ENCODE measurements at places on chromosomes 5 and 9. TPM values are rescaled to one million over a fixed set of nuclear protein-coding genes. Genes with fewer than 3 reads are reported as not detected.
A peak's percentile ranks its signal among the peaks of the same experiment; 100 is the strongest.

GRCh38 chr5:82622205-82622604 lies 344.1 kb upstream of the RPS23 start:
- no peak for DNase-seq

DNA sequence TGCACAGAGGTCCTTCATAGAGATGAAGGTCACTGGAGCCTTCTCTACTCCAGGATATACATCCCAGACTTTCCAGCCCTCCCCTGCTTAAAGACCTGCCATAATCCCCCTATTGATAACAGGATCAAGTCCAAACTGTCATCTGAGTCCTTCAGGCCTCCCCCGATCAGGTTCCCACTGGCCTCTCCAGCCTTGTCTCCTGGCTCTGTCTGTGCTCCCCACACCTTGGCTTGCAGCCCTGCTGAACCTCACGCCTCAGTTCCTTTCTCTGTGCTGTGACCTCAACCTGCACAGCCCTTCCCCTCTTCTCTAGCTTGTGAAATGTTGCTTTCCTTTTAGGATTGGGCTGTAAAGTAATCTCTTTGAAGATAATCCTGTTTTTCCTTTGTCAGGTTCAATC lies 2.5 kb upstream of the HRH2 start:
- DNase-seq: no peak

- DNase-seq: no peak
These were observed 284.2 kb downstream of the MAST4 start for GRCh38 chr5:66880401-66880800.

DNA sequence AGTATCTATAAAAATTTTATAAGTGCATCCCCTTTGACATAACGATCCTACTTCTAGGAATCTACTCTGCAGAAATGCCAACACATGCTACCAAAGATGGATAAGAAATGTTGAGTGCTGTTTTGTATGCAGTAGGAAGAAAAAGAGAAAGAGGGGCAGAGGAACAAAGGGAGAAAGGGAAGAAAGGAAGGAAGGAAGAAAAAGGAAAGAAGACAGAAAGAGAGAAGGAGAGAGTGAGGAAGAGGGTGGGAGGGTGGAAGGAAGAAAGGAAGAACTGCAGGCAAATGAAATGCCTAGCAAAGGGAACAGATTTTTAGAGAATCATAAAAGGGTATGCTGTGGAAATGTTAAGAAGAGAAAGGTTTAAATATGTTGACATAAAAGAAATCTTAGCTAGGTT lies 48.5 kb upstream of the ALDOB start:
- no peak for DNase-seq

- peak; percentile 62 for DNase-seq
These were observed 6.8 kb downstream of the FAM219A start for GRCh38 chr9:34451545-34451944.

DNA sequence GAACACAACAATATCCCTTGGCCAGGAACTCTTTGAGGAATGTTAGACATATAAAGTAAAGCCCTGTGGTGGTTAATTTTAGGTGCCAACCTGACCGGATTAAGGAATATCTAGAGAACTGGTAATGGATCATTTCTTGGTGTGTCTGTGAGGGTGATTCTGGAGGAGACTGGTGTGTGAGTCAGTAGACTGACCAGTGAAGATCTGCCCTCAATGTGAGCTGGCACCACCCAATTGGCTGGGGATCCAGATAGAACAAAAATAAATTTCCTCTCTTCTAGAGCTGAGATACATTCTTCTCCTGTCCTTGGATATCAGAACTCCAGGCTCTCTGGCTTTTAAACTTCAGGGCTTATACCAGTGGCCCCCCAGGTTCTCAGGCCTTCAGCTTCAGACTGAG lies 56.2 kb upstream of the TNPO1 start:
- peak; percentile 4 for DNase-seq

DNA sequence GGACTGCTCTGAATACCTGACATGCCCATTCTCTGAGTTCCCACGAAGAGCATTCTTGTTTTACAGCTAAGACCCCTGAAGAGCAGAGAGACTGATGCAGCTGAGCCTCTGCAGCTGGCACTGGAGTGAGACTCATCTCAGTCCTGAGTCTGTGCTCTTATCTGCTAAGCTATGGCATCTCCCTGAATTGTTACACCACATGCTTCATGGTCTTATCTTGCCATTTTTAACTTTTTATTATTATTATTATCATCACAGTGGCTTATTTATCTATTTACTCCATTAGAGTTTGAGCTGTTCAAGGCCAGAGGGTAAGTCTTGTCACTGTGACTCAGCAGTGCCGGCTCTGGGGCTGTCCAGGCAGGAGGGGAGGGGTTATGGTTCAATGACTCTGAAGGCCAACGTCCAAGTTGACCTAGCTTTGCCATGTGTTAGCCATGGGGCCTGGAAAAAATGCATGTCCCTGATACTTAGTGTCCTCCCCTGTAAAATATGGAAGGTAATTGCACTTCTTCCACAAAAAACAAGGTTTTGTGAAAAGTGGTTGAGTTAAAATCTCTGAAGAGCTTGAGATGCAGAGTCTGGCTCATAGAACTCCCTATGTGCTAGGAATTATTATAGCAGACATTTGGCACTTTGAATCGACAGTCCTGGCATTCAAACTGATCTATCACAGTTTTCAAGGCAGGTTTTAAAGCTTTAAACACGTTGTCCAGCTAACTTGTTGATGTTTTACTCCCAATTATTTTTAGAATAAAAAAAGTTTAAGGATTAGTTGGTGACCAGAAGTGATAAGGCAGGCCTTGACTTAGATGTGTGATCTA lies 94.6 kb downstream of the ALDH1A1 start:
- peak; percentile 29 for DNase-seq

- no peak for DNase-seq
These were observed 70.2 kb downstream of the SEMA4D start for GRCh38 chr9:89427621-89428221.

DNA sequence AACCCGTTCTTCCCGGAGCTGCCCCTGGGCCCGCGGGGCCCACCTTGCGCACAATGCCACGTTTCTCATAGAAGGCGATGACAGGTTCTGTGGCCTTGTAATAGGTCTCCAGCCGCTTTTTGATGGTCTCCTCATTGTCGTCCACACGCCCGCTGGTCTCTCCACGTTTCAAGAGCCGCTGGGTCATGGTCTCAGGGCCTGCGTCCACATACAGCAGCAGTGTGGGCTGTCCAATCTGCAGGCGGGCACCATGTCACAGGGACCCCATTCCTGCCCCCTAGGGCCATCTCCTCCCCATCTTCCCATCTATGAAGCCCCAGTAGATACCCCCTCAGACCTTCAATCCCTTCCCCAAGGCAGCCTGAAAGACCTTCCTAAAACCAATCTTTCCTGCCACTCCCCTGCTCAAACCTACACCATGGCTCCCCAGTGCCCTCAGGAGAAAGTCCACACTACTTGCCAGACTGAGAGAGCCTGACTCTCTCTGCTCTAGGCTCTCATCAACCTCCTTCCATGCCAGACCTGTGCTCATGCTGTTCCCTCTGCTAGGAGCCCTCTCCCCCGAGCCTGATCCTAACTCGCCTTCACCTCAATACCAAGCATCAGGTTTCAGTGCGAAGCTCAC lies 9.1 kb downstream of the AK1 start:
- DNase-seq: no peak

DNA sequence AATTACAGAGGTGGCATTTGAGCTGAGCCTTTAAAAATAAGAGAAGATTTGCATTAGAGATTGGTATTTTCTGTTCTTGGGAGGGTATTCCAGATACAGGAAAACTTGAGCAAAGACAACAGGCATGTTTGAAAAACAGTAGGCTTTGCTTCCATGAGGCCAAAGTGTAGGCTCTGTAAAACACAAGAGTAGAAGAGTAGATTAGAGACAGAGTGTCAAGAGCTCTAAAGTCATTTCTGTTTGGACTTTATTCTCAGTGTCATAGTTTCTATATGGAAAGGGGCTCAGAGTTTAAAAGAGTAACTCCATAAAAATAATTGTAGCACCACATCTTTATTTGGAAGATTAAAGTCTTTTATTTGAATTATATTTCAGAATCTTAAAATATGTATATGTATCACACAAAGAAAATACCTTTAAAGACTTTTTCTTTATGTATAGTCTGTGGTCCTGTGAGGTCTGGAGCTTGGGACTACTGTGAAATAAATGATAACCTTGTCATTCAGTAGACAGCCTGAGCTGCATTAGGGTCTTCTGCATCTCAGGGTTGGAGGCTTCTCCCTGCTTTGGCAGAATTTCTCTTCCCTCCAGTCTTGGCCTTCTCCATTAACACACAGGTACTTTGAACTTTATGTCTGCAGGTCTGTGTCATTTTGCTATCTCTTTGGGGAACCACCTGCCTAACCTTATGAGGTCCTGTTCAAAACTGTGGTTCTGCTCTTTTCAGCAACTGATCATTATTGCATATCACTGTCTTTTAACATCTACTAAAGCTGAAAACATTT lies 73.6 kb downstream of the ZSWIM6 start:
- no peak for DNase-seq

- no peak for DNase-seq
These were observed 6.0 kb downstream of the TMOD1 start for GRCh38 chr9:97507428-97507984.

- no peak for DNase-seq
These were observed 106.5 kb upstream of the PRRC1 start for GRCh38 chr5:127410959-127411358.

DNA sequence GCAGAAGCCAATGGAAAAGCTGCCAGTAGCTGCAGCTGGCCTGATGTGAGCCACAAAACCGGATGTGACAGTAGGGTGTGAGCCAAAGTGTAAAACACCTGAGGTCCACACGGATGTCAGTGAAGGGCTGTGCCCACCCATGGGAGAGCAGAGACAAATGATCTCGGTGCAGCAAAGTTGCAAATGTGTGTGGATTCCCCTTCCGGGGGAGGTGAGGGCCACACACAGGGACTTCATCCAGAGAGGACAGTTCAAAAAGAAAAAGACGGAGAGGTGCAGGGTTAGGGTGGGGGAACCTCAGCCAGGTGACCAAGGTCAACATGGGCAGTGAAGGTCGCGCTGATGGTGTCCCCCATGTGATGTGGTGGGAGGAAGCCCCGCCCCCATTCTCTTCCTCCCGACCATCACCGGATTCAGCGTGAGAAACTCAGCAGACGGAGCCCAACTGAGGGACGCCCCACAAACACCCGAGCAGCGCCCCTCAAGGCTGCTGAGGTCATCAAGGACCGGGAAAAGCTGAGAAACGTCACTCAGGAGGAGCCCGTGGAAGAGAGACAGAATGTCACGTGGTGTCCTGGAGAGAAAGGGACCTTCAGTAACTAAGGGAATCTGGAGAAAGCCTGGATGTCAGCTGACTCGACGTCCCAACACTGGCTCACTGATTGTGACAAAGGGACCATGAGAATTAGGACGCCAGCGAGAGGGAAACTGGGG lies 11.4 kb upstream of the PTGDS start:
- no peak for DNase-seq

- no peak for DNase-seq
These were observed 56.4 kb downstream of the NIPSNAP3B start for GRCh38 chr9:104820336-104820735.

DNA sequence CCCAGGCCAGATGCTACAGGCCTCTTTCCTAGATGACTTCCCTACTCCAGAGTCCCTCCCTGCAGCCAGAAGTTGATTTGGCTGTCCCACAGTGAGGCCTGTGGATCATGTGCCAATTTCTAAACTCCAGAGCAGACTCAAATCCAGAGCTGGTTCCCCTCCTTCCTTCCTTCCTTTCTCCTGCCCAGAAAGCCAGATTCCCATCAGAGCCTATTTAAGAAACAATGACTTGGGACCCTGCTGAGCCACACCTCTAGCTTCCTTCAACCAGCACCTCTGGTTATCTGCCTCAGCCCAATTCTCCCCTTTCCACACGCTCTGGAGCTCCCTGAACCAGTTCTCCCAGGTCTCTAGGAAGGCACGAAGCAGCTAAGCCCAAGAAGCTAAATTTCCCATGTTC lies 7.2 kb downstream of the FAM219A start:
- DNase-seq: no peak

The IQGAP2 gene
- 7.9 TPM for total RNA-seq

The IL13 gene
- total RNA-seq: not detected

The MEF2C gene
- 12.2 TPM for total RNA-seq

The FUBP3 gene
- total RNA-seq: 36.2 TPM

The OTULINL gene
- 0.17 TPM for total RNA-seq

The GPR151 gene
- total RNA-seq: not detected

The IL4 gene
- total RNA-seq: not detected

All from fibroblast of lung (primary cell).